ENCODE measurements at places on chromosomes 16 and 17.

DNA sequence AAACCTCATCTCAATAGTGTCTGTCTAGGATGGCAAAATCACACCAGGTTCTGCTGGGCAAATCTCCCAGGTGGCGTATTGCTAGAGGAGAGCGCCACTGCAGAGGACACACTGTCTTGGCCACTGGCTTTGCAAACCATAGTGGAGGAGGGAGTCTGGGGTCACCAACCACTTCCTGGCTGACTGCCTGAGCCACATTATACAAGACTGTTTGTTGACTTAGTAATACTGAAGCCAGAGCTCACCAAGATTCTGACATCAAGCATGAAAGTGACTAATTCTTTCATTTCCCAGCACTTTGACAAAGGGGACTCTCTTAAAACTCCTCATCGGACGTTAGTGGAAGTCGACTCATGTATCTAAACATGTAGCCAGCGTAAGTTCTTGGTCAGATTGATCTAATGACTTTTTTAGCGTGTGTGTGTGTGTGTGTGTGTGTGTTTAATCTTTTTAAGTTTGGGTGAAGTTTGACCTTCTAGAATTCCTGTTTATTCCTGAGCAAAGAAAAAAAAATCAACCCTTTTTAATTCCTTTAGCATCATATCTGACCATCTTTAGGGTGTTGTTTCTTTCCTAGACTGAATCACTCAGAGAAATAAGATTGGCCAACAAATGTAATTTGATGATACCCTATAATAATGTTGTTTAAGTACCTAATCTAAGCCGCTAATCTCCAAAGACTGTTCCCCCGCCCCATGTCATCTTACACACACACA, 13.7 kb downstream of the PITPNC1 start:
- DNase-seq: peak; percentile 75

- DNase-seq: peak; percentile 87
These were observed 410 bp upstream of the HOXB5 start for GRCh38 chr17:48593840-48594537.

DNA sequence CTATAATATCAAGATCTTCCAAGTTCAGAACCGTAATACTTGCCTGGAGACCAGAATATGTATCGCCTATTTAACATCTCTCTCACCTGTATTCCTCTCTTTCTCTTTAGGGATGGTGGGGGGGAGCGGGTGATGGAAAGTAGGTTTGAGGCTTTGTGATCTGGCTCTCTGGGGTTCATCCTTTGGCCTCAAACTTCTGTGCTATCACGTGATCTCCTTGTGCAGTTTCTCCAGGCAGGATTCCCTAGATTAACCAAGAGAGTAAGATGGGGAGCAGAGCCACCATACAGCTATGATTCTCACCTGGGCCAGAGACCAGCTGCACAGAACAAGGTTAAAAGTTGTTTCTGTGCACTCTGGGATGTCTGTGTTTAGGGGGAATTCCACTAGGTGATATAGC, 5.2 kb downstream of the TMEM100 start:
- DNase-seq: no peak

DNA sequence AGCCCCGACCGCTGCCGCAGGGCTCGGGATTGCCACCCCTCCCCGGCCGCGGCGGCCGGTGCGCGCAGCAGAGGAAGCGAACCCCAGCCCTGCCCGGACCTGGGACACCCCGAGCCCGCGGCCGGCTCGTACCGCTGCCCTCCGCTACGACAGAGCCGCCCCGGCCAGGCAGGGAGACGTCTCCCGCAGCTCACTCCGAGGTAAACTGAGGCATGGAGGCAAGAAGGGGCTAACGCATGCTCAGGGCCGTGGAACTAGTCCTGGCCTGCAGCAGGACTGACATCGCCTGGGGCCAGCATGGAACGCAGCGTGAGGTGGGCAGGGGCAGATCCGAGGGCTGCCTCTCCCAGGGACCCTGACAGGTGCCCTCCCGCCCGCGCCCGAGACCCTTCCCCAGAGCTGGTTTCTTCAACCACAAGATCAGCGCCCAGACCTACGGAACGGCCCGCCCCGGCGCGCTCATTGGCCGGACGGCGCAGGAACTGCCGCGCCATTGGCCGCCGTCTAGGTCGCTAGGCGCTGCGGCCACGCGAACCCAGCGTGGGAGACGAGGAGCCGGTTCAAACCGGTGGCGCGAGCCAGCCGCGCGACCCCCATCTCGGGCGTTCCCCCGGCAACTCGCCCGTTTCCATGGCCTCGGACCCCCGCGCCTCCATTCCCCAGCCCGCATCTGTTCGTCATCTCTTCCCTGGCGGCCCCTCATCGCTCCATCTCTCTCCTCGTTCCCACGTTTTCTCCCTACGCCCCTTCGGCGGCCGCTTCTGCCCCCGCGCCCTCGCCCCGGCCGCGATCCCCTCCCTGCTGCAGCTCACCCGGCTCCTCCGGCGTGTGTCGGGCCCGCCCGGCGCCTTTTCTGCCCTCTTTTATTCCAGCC, at the start of gene SLC43A2:
SLC43A2 (minus strand) TSS at position 853 of the 874 bp plus-strand sequence. CDS start 960 bp downstream, outside the sequence.
- peak; percentile 90 for DNase-seq

DNA sequence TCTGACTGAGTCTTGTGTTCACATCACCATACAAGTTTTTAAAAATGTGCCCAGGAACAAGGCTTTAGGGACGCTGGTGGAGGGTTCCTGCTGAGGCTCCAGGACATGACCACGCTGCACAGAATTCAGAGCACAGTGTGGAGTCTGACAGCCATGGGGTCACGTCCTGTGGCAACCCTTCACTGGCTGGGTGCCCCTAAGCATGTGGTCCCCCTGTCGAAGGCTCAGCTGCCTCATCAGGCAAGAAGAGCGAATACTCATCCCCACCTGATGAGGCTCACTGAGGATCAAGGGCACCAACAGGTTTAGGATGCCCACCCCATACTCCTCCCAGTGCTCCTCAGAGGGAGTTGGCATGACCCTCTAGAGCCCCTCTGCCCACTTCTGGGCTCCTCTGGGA, 5.9 kb downstream of the PNMT start:
- DNase-seq: no peak

DNA sequence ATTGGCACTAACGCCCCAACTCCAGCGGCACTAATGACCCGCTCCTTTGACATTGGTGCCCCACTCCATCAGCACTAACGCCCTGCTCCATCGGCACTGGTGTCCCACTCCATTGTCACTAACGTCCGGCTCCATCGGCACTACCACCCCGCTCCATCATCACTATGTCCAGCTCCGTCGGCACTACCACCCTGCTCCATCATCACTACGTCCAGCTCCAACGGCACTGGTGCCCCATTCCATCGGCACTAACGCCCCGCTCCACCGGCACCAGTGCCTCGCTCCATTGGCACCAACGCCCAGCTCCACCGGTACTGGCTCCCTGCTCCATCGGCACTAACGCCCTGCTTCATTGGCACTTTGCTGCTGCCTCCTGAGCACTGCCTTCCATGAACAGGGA, 7.5 kb downstream of the ZNF213 start:
- no peak for DNase-seq

DNA sequence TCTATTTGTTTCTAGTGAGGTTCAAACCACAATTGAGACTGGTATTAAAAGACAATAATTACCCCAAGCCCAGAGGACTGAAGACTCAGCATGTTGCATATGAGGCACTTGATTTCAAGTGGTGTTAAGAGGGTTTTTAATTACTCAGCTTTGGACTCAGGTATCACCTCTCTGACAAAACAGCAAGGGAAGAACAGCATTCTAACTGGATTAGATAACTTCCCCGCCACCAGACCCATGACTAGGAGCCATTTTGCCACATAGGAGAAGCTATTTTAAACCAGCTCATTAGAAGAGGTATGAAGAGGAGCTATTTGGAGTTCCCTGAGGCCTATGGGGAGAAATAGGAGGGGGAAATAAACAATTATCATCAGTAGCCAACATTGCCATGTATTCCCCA, 226.1 kb upstream of the TOX3 start:
- no peak for DNase-seq
